ENCODE measurements at places on chromosomes 1 and 21.

- DNase-seq, result no peak
Observed at GRCh38 chr1:62621907-62622306, 24.6 kb downstream of the ANGPTL3 start.

DNA sequence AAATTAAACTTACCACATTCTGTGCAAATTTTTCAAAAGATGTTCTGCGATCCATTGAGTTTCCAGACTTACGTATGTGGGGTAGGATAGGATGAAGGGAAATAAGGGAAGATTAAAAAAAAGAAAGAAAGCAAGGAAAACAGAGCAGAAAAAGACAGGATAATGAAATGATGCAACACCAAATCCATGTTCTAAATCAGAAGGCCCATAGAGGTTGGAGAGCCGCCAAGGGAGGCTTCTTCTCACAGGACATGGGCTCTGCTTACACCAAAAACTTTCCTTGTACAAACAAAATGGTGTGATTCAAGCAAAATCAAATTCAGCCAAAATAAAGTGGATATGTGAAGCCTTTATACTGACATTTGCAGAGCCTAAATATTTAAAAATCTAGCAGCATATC, 189.5 kb upstream of the GREM2 start:
- DNase-seq, result no peak

DNA sequence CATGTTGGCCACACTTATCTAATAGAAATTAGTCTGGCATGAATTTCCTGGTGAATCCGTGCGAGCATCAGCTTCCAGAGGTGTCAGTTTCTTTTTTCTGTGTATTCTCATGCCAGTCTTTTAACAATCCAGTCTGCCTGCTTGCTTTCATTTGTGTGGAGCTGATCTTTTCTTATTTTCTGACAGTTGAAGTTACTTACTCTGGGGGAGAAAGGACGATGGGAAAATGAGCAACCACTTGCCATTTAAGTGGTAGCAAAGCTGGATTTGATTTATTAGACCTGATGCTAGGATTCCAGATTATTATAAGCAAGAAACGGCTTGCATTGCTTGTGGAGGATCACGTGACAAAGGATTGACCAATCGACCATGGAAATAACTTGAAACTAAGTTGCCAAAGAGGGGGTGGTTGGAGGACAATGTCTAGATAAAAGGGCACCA, 24.3 kb upstream of the APP start:
- no peak for DNase-seq

- no peak for DNase-seq
Observed at GRCh38 chr1:1832820-1833219, 54.5 kb upstream of the NADK start.

- DNase-seq, result no peak
Observed at GRCh38 chr1:66176832-66177231, 357.1 kb upstream of the SGIP1 start.

Measured in D341Med (cell line).